Fibroblast of gingiva (primary cell): ENCODE measurements at places on chromosomes 3 and 15.

DNA sequence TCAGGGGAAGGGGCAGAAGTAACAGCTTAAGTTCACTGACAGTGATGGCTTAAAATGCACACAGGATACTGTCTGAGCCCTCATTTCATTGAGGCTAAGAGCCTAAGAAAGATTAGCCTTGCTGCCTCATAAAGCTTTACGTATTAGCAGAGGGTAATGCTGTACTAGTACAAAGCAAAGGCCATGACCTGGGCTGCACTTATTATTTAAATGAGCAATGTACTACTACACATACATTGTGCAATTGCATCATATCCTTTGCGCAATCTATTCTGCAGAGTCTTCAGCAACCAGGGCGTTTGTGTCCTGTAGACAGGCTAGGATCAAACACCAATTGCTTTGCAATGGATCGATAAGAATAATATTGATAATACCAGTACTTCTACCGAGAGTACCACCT is 221.8 kb downstream of the TPRG1 start:
- peak; percentile 6 for DNase-seq

DNA sequence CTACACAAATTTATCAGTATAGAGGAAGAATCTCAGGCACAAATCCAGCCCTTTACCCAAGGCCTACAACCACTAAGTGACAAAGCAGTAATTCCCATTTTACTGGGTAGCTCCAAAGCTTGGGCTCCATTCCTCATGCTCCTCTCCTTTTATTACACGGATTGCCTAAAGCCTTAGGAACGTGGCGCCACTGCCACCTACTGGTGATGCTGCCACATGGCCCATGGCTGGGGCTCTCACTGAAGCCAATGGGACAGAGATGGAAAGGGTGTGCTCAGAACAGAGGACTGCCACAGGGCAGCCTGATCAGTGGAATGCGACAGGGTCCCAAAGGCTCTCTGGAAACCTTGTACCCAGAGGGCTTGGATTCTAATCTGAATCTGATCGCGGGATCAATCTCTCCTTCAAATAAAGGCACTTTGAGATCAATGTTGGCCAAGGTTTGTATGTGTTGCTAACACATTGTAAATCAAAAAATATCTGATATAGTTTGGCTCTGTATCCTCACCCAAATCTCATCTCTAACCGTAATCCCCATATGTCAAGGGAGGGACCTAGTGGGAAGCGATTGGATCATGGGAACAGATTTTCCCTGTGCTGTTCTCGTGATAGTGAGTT is 33.5 kb upstream of the LYZL4 start:
- peak; percentile 62 for DNase-seq

DNA sequence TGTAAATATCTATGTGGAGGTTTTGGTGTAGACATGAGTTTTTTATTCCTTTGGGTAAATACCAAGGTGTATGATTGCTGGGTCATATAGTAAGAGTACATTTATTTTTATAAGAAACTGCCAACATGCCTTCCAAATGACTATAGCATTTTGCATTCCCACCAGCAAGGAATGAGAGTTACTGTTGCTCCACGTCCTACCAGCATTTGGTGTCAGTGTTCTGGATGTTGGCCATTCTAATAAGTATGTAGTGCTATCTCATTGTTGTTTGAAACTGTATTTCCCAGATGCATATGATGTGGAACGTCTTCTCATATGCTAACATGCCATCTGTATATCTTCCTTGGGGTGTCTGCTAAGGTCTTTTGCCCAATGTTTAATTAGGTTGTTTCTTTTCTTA is 38.7 kb downstream of the LHFPL4 start:
- DNase-seq: no peak

DNA sequence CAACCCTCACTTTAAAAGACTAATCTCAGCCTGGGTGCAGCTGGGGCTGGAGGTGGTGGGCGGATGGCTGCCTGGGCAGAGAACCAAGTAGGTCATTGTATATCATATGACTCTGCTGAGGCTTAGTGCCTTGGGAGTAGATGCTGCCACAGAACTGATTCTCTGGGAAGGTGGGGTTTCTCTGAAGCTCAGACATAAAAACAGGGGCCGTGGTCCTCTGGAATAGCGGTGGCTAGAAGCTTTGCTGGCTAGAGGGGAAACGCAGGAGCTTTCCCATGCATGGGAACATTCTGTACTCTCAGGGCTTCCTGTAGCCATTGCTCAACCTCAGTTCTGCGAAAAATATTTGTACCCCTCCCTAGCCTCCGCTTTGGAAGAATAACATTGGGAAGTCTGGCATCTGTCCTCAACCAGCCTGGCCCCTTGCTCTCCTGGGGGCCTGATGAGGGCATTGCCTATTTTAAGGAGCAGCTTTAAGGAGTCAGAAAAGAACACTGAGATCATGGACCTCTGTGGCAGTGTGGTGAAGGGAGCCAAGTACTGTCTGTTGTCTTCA is 14.7 kb downstream of the TIMP4 start:
- peak; percentile 97 for DNase-seq

- DNase-seq: no peak
These were observed 94.3 kb downstream of the IGF2BP2 start for GRCh38 chr3:185730550-185730949.

DNA sequence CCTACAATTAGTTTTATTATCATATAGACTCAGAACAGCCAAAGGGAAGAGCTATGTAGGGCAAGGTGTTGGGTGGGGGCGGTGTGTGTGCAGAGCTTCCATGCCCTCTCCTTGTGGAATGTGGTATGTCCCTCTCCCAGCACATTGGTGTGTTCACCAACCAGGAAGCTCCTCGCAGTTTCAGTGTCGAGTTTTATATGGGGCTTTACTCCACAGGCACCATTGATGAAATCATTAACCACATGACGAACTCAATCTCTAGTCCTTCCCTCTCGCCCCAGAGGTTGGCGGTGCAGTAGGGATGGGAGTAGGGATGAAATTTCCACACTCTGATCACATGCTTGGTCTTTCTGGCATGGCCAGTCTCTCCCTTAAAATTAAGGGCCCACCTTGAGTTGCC is 13.6 kb upstream of the SRP14 start:
- DNase-seq: no peak
